Natural killer cell (primary cell): ENCODE measurements at places on chromosomes 2 and 18.

DNA sequence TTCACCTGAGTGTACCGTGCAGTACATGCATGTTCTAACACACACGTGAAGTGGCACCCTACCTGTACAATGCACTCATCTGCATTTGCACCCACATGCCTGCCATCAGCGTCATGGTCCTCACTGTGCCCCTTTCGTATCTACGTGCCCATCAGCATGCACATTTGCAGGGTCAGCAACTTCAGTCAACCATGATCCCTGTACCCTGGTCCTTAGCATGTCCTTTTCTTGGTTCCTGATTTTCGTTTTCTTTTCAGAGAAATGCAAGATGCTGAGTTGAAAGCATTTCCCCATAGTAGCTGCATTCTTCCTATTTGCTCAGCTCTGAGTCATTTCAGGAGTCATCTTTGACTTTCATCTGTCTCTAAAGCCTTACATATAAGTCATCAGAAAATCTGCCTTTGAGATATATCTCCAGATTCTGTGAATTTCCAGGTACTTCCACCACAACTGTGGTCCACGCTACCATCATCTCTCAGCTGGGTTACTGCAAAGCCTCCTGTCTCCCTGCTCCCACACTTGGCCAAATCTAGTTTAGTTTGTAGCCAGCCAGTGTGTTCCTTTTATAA is 14.7 kb upstream of the PUM2 start:
- no peak for DNase-seq

GRCh38 chr2:51650769-51651168 is 618.8 kb upstream of the NRXN1 start:
- DNase-seq, result no peak

GRCh38 chr2:24448797-24449196 is 42.3 kb upstream of the NCOA1 start:
- DNase-seq, result no peak

DNA sequence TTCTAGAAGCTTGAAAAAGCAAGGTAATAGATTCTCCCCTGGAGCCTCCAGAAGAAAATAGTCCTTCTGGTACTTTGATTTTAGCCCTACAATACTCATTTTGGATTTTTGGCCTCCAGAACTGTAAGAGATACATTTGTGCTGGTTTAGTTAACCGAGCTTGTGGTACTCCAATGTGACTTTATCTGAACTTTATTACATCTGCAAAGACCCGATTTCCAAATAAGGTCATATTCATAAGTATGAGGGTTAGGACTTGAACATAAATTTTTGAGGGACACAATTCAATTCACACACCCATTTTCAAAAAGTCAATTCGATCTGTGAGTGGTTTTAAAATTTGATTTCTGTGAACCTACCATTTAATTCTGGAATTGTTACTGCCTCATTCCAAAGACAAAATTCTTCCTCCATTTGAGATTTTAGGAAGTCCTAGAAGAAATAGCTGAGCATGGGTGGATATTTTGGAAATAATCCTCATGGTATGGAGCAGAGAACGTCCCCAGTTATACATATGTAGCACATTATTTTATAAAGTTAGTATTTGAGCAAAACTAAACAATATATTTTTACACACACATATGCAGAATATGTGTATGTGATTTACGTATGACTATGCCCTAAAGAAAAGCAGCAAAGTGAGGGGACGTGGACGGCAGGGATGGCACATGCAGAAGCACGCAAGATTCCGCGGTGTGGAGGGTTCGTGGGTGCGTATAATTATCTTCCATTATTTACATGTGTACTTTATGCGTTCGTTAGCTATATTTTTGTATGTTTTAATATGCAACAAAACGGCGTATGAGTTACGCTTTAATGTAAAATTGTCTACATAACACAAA is 905 bp upstream of the NUP35 start:
- DNase-seq, result no peak

GRCh38 chr2:64838817-64839216 is 150.4 kb upstream of the SLC1A4 start:
- DNase-seq, result no peak

DNA sequence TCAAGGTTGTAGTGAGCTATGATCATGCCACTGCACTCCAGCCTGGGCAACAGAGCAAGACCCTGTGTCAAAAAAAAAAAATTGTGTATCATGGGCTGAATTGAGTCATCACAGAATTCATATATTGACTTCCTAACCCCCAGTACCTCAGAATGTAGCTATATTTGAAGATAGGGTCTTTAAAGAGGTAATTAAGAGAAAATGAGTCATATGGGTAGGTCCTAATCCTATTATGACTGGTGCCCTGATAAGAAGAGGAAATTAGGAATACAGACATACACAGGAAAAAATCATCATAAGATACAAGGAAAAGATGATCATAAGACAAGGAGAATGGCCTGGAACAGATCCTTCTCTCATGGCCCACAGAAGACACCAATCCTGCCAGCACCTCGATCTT is 466.4 kb upstream of the ACVR2A start:
- DNase-seq, result no peak

DNA sequence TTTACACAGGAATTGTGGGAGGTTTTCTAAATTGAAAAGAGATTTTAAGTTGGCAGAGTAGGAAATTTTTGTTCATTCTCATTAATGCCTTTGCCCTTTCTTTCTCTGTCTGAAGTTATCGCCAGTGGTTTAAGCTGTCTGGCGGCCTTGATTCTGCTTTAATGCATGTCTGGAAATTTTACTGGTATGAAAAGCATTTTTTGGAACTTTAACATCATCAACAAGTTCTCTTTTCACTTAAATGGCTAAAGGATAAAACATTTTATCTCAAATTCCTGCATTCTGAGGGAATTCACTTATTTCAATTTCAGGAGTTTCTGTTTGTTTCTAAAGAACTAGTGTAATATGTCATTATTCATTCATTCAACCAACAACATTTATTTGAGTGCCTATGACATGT is 233.9 kb upstream of the FOSL2 start:
- no peak for DNase-seq

GRCh38 chr2:120647487-120647886 is 88.2 kb upstream of the GLI2 start:
- DNase-seq, result no peak

DNA sequence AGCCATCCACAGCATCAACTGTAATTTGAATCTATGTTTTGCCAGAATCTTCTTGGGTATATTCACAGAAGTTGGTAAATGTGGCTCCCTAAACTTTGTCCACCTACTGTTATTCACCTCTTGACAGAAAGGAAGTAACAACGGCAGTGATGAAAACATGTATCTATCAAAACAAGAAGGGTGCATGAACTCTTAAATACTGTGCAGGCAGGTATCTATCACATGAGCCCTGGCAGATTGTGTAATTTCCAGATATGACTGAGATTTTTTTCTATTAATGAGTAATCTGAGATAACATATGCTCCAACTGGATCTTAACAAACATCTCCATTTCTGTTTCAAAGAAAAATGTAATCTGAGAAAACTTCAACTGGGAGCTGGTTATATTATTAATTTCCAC is 36.6 kb downstream of the SFT2D3 start:
- no peak for DNase-seq

DNA sequence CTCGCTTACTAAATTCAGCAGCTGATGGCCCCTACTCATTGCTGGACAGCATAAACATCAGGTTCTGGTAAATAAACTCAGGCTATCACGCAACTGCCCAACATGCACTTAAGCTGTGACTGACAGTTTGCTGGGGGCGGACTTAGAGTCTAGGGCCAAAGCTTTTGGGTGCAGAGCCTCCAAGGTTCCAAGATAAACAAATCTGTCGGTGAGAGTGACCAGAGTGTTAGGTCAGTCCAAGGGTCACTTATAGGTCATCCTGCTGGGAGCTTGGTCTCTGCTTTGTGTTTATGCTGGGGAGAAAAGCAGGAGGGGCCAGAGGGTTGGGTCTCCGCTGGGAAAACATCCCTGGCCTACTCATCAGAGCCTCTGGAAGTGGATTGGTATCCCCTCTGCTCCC is 188.6 kb upstream of the GATA6 start:
- no peak for DNase-seq

- no peak for DNase-seq
These were observed 90.2 kb upstream of the DNAJC10 start for GRCh38 chr2:182625814-182626213.

GRCh38 chr2:28296243-28296642 is 96.4 kb upstream of the FOSL2 start:
- no peak for DNase-seq

GRCh38 chr2:151024696-151025251 is 236.9 kb downstream of the RBM43 start:
- DNase-seq, result no peak

- DNase-seq, result no peak
These were observed 67.6 kb downstream of the OLA1 start for GRCh38 chr2:174180726-174181236.

DNA sequence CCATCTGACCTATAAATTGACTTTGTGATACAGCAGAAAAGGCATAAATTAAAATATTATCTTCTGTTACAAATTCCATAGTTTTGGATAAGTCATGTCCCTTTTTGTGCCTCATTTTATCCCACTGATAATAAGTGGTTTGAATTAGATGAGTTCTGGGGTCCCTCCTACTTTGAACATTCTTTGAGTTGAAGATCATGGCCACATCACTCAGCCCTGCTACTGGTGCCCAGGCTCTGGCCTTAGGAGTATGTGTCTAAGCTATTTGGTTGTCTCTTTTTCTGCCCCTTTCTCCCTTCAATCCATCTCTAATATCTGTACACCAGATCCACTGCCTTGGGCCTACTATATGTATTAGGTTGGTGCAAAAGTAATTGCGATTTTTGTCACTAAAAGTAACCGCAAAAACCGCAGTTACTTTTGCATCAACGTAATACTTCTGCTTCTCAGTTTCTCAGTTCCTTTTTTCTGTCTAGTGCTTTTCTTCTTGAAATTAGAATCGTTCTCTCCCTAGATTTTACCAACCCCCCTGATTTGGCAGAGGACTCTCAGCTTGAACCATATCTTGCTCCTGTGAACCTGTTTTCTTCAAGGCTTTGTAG is 362.5 kb upstream of the TNP1 start:
- peak; percentile 33 for DNase-seq

- no peak for DNase-seq
These were observed 98.2 kb upstream of the TRIB2 start for GRCh38 chr2:12618576-12618975.

GRCh38 chr18:36337679-36338402 is 40.3 kb downstream of the FHOD3 start:
- DNase-seq, result no peak

DNA sequence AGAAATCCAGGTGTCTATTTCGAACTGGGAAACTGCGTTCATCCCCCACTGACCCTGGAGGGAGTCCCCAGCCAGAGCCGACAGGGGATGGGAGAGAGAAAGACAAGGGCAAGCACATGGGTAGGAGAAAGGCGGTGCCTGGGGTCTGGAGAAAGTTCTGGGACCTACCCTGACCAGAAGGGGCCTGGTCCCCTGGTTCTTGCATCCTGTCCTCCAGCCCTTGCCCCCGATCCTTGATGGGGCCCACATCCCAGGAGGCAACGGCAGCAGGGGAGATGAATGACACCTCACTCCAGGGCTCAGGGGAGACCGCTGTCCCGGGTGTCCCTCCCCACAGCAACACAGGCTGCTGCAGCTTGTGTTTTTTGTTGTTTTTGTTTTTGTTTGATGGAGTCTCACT is 4.9 kb downstream of the ADCY3 start:
- DNase-seq, result no peak

- no peak for DNase-seq
These were observed 74.7 kb upstream of the IGFBP5 start for GRCh38 chr2:216770050-216770449.

DNA sequence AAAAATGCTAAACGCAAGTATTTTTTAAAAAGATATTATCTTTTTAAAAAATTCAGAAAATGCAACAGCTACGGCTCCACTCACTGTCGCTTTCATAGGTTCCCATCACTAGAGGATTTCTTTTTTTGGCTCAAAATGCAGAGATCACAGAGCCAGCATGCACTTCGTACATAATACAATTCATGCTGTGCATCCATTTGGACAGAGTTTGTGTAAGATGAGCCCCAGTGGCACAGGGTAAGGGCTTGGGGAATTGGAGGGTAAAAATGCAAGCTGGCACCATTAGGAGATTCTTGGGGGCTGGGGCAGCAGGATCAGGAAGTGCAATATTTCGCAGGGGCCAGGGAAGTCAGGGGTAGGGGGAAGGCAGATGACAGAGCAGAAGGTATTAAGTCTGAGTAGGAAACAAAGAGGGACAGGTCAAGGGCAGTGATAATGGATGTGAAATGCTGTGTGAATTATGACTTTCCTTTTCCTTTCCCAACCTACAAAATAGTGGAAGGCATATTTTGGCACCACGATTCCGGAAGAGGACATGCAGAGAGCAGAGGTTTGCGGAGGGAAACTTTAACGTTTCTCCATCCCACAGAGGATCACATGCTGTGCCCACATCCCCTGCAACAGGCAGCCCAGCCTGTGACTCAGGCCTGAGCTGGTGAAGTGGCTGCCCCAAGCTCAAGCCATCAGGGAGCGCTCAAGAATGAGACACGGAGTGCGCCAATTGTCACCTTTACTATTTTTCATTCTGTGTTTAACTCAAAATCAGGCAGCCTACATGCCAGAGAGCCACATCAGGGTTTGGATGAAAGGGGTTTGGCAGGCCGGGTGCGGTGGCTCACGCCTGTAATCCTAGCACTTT is 4.7 kb downstream of the CAPG start:
- DNase-seq, result peak; percentile 74

DNA sequence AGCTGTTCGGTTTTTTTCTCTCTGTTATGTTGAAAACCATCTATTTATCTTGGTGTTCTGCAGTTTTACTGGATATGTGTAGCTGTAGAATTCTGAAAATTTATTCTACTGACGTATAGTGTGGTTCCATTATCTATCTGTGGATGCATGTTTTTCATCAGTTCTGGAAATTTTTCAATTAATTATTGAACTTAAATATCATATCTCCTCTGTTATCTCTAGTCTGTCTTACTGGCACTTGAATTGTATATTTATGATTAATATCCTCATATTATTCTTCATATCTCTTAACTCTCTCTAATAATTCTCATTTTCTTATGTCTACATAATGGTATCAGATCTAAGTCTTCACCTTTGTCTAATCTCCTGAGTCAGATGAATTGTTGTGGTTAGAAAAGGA is 501.7 kb downstream of the STK39 start:
- no peak for DNase-seq

GRCh38 chr2:121155502-121156056 is 129.4 kb downstream of the TFCP2L1 start:
- no peak for DNase-seq

- DNase-seq, result no peak
These were observed 530.0 kb downstream of the BCL11A start for GRCh38 chr2:60023256-60023985.

DNA sequence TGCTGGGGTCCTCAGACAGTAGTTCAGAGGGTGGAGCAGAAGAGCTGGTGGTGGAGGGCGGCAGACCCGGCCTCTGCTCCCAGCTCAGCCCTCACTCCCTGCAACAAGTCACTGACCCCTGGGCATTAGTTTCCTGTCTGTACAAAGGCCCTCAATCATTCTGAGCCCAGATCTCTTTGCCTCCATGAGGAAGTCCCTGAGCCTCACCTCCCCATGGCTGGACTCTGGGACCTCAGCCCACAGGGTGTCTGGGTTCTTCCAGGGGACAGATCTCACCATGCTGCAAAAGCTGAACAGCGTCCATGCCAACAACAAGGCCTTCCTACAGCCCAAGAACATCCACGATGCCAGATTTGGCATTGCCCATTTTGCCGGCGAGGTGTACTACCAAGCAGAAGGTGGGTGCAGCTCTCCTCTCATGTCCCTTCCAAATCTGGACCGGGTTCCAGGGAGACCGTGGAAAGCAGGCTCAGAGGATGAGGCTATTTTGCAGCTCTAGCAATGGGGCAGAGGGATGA is 49.1 kb downstream of the MYO7B start:
- DNase-seq, result no peak
